SK-MEL-5 (cell line): ENCODE measurements at places on chromosomes 2 and 18. TPM values are rescaled to one million over a fixed set of nuclear protein-coding genes. Genes with fewer than 3 reads are reported as not detected.

DNA sequence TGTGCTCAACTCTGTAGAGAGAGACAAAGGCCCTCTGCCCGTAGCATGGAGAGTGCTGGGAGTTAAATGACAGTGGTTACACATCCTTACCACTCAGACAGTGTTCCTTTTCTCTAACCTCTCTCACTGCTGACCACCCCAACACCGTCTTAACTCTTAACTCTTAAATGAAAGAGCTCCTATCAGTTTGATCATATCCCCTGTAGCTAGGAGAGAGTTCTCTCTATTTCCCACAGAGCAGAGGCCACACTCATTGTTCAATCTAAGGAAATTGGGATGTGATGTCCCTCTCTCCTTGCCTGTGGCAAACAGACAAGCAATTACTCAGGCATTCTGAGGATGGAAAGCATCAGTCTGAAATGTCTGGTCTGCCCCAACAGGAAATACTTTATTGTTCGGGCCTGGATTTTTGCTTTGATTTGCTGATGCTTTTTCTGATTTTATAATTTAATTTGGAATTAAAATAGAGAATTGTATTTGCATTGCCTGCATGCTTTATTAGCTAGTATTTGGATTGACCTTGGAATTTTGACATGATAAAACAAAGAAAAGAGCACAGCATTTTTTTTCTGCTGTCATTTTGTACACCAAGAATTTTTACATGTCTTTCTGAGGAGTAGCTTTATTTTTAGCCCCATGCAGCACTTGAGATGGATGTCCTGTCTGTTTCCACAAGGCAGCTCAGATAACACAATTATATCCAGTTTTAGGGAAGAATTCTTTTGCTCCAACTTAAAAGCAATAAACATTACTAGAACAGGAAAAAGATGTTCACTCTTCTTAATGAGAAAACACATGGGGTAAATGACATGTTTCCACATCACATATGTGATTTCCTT, 27.7 kb upstream of the IER3IP1 start:
- no peak for DNase-seq

- no peak for DNase-seq
These were observed 133.7 kb downstream of the CBLN2 start for GRCh38 chr18:72410399-72410798.

Gene KCNS3
- total RNA-seq = 33.2 and 35.0 TPM in 2 replicates

- DNase-seq = peak; percentile 37
These were observed 9.3 kb upstream of the KCNE4 start for GRCh38 chr2:223042704-223043118.

DNA sequence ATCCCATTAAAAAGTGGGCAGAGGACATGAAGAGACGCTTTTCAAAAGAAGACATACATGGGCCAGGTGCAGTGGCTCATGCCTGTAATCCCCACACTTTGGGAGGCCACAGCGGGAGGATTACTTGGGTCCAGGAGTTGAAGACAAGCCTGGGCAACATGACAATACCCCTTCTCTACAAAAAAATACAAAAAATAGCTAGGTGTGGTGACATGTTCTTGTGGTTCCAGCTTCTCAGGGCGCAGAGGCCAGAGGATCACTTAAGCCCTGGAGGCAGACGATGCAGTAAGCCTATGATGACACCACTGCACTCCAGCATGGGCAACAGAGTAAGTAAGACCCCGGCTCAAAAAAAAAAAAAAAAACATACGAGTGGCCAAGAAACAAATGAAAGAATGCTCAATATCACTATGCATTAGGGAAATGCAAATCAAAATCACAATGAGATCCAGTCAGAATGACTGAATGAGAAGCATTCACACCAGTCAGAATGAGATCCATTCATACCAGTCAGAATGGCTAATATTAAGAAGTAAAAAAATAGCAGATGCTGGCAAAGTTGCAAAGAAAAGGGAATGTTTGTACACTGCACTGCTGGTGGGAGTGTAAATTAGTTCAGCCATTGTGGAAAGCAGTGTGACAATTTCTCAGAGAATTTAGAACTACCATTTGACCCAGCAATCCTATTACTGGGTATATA, 550.2 kb upstream of the SLC39A10 start:
- no peak for DNase-seq

GRCh38 chr2:47155091-47155876, at the start of gene STPG4:
Gene STPG4 (minus strand): TSS chr2:47155308. CDS start chr2:47155251, 57 bp downstream.
- no peak for DNase-seq

Gene DCC
- 0.08 and 0.43 TPM in 2 replicates for total RNA-seq

Gene SPATS2L
- 31.8 and 41.2 TPM in 2 replicates for total RNA-seq

Gene HSBP1L1
- total RNA-seq = 23.4 and 28.1 TPM in 2 replicates

GRCh38 chr2:110948027-110948674, 172.6 kb upstream of the BCL2L11 start:
- no peak for DNase-seq

Gene TLX2
- 0.16 and 0.55 TPM in 2 replicates for total RNA-seq

DNA sequence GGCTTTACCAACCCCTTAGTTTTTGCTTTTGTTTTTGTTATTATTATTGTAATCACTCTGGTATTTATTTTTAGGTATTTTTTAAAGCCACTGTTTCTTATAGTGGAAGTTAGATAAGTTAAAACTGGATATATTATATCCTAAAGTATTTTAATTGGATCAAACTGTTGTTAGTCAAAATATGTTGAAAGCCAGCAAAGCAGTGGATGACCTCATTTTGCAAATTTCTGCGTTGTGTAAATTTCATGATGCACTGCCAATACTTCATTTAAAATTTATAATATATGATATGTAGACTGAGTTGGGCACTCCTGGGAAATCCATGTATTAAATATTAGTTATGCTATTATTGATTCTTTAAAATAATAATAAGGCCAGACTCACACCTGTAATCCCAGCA, 661.7 kb upstream of the NRXN1 start:
- DNase-seq = no peak

Gene ALPG
- not detected in 2 replicates for total RNA-seq

DNA sequence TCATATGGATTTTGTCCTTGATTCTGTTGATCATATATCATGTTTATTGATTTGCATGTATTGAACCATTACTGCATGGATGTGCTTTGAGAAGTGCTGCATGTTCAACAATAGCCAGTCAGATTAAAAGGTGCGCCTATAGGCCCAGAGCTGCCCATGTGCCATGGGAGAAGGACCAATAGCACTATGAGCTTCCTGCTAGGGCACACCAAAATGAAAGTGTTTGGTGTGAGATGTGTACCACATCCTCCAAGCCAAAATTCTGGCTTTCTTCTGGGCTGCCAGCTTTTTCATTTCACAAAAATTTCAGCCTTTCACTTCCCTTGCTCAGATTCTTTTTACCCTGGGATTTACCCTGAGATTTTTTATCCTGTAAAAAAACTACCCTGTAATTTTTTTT, 34.8 kb upstream of the MMADHC start:
- no peak for DNase-seq

- no peak for DNase-seq
These were observed 184.2 kb upstream of the ZEB2 start for GRCh38 chr2:144703852-144704708.

GRCh38 chr2:130840506-130840905, 3.8 kb downstream of the ARHGEF4 start:
- DNase-seq = no peak

DNA sequence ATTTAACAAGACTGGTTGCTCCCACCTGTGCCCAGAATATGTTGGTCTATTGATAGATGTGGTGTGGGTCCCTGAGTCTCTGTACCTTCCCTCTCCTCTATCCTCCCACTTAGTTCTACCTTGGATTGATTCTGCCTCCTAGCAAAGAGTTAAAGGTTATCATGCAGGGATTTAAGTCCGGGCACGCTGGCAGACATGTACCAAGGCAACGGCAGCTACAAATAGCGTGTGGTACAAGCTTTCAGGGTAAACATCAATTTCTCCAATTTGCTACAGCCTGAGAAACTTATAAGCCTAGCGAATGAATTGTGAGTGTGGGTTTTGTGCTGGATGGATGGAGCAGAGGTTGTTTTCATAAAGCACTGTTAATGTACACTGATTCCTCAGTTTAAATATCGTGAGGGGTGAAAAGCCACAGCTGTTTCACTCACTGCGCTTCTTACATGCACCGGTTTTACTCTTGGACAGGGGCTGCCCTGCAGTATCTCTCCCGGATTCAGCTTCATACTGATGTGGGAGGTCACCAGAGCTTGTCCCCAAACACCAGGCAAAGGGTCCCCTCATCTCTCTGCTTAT, 289.8 kb downstream of the ICOS start:
- DNase-seq = no peak

- DNase-seq = no peak
These were observed 18.5 kb upstream of the BOD1L2 start for GRCh38 chr18:57128220-57128932.

- no peak for DNase-seq
These were observed 101.1 kb downstream of the TWIST2 start for GRCh38 chr2:238948765-238949641.

GRCh38 chr18:35581898-35582641, 530 bp downstream of the GALNT1 start:
- DNase-seq = no peak

Gene UBE2E3
- 40.0 and 46.9 TPM in 2 replicates for total RNA-seq

GRCh38 chr2:197219636-197220035, 90.9 kb downstream of the ANKRD44 start:
- no peak for DNase-seq

DNA sequence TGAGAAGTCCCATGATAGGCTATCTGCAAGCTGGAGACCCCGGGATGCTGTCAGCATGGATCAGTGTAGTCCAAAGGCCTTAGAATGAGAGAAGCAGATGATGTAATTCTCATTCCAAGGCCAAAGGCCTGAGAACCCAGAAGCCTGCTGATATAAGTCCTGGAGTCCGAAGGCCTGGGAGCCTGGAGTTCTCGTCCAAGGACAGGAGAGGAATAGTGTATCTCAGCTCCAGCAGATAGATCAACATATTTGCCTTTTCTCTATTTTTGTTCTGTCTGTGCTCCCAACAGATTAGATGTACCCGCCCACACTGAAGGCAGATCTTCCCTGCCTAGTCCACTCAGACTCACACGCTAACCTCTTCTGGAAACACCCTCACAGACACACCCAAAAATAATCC, 454.9 kb upstream of the CHAC2 start:
- no peak for DNase-seq

Gene C2orf15
- total RNA-seq = 1.4 TPM in 1 of 2 replicates, not detected in the other

GRCh38 chr2:217835931-217836891, 166.6 kb downstream of the TNS1 start:
- DNase-seq = peak; percentile 5

Gene IKZF2
- total RNA-seq = 0.32 and 0.79 TPM in 2 replicates

- DNase-seq = no peak
These were observed 837.7 kb downstream of the GALR1 start for GRCh38 chr18:78087338-78087737.

Gene DYNC2LI1
- 61.7 and 75.9 TPM in 2 replicates for total RNA-seq

- DNase-seq = no peak
These were observed 40.7 kb downstream of the KCNE4 start for GRCh38 chr2:223092667-223093066.

Gene C1D
- total RNA-seq = 36.1 and 43.7 TPM in 2 replicates

DNA sequence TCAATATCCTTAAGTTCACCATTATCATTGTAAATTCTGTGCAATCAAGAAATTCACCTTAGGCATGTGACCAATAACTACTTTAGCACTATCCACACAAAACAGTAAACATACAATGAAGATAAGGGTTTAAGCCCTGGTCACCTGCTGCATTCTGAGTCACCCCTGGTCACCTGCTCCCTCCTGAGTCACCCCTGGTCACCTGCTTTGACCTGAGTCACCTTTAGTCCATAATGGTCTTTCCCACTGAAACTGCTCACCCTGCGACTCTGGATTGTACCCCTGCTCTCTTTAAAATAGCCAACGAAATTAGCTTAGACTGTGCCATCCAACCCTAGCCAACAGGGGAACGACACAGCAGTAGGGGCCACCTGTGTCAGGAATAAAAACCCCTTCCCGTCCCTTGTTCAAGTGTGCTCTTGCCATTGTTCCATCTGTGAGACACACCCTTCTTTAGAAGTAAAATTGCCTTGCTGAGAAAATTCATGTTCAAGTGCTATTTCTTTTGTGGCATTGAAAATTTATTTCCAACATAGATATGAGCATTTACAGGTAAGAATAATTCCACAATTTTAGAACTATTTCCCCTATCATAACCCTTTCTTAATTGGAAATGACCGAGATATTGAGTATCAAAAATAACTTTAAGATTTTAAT, 902.8 kb downstream of the DSC3 start:
- no peak for DNase-seq
